ENCODE measurements at places on chromosomes 16 and 17. TPM values are rescaled to one million over a fixed set of nuclear protein-coding genes. Genes with fewer than 3 reads are reported as not detected.

CCDC144A gene
- 3.5 TPM for total RNA-seq

CSF3 gene
- not detected for total RNA-seq

DPEP3 gene
- not detected for total RNA-seq

HIC1 gene
- 59.8 TPM for total RNA-seq

NXPH3 gene
- total RNA-seq: 1.4 TPM

HSD17B2 gene
- not detected for total RNA-seq

RMI2 gene
- 8.5 TPM for total RNA-seq

GPR179 gene
- total RNA-seq: not detected

ITGAX gene
- not detected for total RNA-seq

WNK4 gene
- total RNA-seq: 3.4 TPM

ABCA9 gene
- total RNA-seq: 0.51 TPM

ACE gene
- 3.4 TPM for total RNA-seq

CD300E gene
- not detected for total RNA-seq

KRT15 gene
- 0.65 TPM for total RNA-seq

NLK gene
- total RNA-seq: 17.6 TPM

FBXW10 gene
- 0.11 TPM for total RNA-seq

MPHOSPH6 gene
- total RNA-seq: 34.9 TPM

PHLPP2 gene
- 6.3 TPM for total RNA-seq

ZNF768 gene
- 38.4 TPM for total RNA-seq

TPSD1 gene
- total RNA-seq: not detected

All from GM23248 (cell line).